GM19239 (cell line): ENCODE measurements at places on chromosomes 4 and X.

GRCh38 chr4:140969296-140969695 is 164.0 kb downstream of the RNF150 start:
- no peak for DNase-seq

GRCh38 chr4:26226629-26227376 is 94.0 kb upstream of the RBPJ start:
- no peak for DNase-seq

DNA sequence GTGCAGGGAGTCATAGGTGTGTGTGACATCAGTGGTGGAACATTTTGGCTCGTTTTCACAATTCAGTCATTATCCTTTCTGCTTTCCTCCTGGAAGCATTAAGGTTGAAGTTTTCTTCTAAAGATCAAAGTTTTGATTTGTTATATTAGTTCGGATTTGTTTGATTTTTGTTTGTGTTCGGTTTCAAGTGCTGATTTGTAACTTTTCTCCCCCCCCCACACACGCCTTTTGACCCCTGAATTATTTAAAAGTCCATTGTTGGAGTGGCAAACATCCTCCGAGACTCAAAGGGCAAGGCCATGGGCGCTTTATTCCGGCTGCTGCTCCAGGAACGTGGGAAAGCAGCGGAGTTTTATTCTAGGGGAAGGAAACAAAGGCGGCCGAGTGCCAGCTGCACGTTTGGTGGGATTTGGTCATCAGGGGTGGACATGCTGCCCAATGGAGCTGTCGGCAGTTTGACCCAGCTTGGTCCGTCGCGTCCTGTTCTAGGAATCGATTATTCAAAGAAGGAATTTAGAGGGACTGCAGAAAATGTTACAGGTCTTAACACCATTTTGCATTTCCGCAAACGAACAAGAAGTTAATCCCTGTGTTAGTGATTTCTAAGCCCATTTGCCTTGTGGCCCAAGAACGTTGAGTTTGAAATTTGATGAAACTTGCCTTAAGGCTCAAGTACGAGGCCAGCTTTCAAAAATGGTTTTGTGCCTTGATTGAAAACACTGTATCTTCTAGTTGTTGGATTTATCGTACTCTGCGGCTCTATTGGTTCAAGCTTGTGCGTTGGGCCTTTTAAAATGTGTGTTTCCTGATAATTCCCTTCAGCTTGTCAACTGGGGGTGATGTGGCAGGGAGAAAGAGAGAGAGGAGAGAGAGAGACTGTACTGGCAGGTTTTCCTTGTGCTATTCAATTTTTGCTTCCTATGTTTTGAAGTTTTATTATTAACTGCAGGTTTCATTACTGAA is 565 bp upstream of the ZNF41 start:
- no peak for DNase-seq

DNA sequence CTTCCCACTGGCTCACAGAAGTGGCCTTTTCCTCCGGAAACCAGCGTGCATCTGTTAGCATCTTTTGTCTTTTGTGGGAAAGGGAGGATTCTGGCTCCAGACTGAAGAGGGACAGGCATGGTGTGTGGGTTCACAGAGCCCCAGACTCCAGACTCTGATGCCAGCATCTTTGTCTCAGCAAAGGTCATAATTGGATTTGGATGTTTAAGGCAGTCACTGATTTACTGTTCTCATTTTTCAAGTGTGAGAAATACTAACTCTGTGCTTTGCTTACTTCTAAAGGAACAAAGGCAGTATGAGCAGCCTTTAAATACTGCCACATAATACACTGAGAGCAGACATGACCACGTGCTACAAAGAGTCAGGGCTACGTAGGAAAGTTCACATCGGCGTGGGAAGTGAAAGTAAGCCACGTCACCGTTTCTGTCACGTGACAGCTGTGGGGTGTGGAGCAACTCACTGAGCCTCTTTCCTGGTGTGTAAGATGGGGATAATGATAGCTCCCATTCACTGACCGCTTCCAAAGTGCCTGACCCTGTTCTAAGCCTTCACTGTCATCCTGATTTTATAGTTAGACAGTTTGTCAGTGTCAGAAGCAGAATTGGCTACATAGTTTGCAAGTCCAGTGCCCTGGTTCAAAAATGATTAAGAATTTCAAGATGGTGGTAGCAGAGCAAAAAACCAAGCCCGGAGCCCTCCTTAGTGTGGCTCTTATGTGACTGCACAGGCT is 24.8 kb upstream of the TMSB4X start:
- no peak for DNase-seq

DNA sequence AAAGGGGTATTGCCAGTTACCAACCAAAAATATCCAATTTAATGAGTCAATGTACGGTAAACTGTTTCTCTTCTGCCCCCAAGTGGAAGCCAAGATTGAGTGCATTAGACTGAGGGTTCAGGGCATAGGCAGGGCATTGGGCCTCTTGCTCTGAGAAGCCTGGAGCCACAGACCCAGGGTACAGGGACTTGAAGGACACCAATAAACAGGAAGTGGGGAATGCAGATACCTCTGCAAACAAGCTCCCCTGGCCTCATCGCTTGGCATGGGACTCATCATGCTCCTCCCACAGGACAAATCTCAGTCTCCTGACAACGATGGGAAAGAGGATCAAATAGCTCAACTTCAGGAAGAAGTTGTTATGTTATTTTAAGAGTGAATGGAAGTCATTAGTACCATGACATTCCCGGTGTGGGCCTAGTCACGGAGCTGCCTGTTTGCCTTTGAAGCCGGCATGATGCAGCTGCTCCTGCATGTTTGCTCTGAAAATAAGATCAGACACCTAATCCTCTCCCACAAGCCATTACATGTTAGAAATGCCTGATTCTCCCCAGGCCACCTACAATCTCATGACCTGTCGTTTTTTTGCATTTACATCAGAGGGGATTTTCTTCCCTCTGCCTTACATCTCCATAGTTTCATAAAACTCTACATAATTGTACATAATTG is 224.2 kb downstream of the RCHY1 start:
- no peak for DNase-seq

GRCh38 chrX:17397074-17397473 is 22.1 kb downstream of the NHS start:
- DNase-seq: no peak

DNA sequence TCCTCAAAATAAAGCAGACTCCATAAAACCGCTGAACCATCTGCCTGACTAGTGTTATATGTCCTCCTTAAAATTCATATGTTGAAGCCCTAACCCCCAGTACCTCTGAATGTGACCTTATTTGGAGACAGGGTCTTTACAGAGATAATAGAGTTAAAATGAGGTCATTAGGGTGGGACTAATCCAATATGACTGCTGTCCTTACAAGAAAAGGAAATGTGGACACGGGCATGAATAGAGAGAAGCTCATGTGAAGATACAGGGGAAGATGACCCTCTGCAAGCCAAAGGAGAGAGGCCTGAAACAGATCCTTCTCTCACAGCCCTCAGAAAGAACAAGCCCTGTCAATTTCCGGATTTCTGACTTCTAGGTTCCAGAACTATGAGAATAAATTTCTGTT is 82.0 kb upstream of the KLHL13 start:
- DNase-seq: no peak

GRCh38 chr4:82232891-82233290 is 140.9 kb downstream of the HNRNPD start:
- DNase-seq: no peak

DNA sequence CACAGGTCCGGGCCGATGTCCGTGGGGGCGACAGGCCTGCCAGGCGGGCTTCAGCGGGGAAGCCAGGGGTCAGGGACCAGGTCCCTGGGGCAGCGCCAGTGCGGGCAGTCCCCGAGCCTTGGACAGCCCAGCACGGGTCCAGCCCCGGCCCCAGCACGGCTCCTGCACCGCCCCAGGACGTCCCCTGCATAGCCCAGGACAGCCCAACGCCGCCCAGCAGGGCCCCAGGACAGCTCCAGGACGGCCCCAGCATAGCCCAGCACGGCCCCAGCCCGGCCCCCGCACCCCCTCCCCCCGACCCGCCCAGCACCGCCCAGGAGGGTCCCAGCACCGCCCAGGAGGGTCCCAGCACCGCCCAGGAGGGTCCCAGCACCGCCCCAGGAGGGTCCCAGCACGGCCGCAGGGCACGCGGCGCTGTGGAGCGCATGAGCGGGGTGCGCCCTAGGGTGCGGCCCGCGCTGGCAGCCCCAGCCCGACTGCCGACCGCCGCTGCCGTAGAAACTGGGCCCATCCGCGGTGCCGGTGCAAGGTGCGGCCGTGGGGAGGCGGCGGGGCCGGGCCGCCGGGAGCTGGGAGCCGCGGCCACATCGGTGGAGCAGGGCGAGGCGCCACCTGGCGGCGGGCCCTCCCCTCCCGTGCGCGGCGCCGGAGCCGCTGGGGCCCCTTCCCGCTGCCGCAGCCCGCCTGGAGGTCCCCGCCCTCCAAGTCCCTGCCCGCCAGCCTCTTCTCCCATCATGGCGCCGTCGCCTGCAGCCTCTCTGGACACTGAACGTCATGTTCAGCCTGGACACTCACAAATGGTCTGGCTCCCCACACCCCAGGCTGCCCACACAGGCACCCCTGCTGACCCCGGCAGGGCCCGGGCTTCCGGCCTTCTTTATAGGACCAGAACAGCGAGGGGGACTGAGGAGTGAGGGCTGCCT is 106.8 kb upstream of the NKX1-1 start:
- no peak for DNase-seq

DNA sequence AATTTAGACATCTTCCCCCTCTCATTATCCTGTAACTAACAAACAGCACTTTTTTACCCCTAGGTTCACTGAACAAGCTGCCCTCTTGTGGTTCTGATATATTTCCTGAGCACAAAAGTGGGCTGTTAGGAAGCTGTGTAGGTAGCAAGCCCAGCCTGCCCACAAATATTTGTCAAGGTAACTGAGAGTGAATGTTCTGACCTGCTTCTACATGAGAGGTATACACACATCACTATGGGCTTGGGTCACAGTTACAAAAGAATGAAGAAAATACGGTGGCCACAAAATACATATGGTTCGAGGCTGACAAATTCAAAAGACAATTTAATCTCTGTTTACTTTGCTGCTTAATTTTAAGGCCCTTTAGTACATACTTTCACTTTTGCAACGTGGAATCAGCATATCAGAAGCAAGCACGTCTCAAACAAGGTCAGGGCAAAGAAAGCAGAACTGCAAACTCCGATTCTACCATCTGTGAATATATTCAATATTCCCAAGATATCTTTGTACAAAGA is 78.7 kb downstream of the RBM47 start:
- DNase-seq: peak; percentile 37

DNA sequence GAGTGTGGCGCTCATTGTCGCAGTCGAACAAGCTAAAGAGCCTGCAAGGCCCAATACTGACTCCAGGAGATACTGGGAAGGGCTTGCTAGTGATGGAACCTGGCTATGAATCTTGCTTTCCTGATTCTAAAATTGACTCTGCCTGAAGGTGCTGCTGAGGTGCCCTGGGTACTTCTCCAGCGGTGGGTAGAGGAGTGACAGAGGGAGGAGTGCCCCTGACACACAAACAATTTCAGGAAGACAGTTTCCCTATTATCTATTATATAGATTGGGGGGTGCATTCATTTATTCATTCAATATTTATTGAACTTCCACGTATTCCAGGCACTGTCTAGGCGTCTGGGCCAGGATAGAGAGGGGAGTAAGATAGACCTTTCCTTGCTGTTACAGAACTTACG is 339.2 kb upstream of the GATB start:
- no peak for DNase-seq

- no peak for DNase-seq
These were observed 541 bp upstream of the FIP1L1 start for GRCh38 chr4:53376900-53377299.

DNA sequence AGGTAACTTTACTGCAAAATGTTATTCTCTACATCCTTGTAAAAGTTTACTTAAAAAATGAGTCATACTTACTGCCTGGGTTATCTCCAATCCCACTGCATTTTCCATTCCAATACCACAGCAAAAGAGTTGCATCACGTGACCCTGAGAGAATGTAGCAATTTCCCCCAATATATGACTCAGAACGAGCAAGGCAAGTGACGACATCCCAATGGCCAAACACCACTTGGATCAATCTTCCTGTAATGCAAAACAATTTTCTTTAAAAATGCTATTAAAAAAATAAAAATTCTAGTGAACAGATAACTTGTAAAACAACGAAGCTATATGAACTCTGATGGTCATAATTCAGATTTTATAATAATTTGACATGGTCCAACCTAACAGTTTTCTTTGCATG is 224.3 kb downstream of the DCLK2 start:
- DNase-seq: no peak

GRCh38 chr4:54709400-54709799 is 51.6 kb downstream of the KIT start:
- no peak for DNase-seq

- DNase-seq: no peak
These were observed 44.6 kb upstream of the PHKA2 start for GRCh38 chrX:19028560-19028959.

DNA sequence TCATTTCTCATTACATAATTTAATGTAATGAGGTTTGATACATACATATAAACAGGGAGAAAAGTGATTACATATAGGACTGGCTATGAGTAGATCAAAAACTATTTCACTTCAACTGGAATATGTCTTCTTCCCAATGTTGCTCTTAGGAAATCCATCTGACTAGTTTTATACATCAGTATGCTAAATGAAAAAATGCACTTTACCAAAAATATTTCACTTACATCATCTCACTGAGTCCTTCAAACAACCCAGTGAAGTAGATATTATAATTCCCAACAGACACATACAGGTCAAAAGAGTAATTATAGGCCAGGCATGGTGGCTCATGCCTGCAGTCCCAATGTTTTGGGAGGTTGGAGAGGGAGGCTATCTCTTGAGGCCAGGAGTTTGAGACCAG is 215.9 kb downstream of the MID1 start:
- DNase-seq: no peak

- DNase-seq: no peak
These were observed 181.0 kb upstream of the MAMLD1 start for GRCh38 chrX:150182161-150182560.

- no peak for DNase-seq
These were observed 96.2 kb downstream of the SOWAHB start for GRCh38 chr4:76801621-76802235.

DNA sequence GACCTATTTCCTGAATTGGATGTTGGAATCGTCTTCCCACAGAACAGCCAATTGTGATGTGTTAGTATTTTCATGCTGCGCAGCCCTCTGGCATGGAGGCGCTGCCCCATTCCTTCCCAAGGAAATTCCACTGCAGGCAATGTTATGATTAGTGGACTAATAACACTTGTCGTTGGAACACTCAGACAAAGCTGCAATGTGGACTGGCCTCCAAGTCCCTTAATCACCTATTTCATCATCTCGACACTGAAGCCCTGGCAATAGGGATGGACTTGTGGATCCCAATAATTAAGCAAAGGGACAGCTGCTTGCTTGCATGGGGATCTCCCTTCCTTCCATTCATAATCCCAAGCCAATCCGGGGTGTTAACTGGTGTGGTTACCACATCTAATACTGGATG is 78.8 kb upstream of the PLAC1 start:
- DNase-seq: no peak

GRCh38 chr4:15035159-15035558 is 32.9 kb downstream of the CPEB2 start:
- no peak for DNase-seq

GRCh38 chr4:53676402-53676871 is 85.2 kb upstream of the LNX1 start:
- DNase-seq: no peak

GRCh38 chrX:16654093-16654492 is 4.1 kb downstream of the S100G start:
- no peak for DNase-seq
